HFFc6 (cell line): ENCODE measurements at places on chromosomes 16 and 17.

GRCh38 chr17:77206158-77206956 lies 65.6 kb downstream of the SEC14L1 start:
- no peak for DNase-seq

DNA sequence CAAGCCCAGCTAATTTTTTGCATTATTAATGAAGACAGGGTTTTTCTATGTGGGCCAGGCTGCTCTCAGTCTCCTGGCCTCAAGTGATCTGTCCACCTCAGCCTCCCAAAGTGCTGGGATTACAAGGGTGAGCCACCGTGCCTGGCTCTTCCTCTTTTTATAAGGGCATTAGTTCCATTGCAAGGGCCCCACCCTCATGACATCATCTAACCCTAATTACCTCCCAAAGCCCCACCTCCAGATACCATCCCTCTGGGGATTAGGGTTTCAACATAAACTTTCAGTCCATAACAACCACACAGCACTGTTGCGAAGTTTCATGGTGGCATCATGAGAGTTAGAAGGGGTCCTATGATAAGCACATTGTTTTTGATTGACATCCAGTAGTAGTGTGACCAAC lies 277.7 kb downstream of the GRIN2A start:
- no peak for DNase-seq

DNA sequence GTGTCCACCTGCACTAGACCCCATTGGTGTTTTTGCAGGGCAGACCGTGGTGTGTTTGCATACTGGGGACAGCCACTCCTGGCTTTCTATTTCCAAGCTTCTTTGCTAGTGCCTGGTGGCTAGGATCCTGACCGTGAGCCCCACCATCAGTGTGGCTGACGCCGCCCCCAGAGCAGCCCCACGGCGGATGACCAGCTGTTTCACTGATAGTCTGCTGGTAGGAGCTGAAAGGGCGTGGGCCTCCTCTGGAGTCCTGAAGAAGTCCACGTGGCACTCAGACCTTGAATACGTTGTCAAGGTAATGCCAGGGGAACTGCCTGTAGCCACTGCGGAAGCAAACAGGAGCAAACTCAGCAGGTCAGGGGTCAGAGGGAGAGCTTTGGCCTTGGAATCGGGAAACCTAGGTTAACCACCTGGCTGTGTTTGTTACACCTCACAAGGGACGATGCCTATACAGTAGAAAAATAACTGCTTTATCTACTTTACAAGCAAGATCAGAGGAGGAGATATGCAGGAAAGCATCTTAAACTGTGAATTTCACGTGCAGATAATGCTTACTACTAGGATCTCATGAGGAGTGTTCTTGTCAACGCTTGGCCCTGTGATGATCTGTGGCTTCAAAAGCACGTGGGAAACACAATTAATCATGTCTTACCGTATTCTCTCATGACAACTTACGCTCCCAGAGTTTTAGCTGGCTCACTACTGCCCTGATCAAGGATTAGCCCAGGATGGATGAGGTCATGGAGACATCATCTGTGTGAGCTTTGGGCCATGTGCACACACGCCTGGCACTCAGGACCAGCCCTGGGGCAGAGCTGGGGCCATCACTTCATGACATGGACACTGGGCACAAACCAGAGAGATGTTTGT lies 30.3 kb downstream of the ALDH3A2 start:
- DNase-seq: no peak

GRCh38 chr17:63695889-63696288 lies 4.0 kb downstream of the LIMD2 start:
- no peak for DNase-seq

GRCh38 chr16:81360135-81360534 lies 45.4 kb downstream of the GAN start:
- DNase-seq: no peak

DNA sequence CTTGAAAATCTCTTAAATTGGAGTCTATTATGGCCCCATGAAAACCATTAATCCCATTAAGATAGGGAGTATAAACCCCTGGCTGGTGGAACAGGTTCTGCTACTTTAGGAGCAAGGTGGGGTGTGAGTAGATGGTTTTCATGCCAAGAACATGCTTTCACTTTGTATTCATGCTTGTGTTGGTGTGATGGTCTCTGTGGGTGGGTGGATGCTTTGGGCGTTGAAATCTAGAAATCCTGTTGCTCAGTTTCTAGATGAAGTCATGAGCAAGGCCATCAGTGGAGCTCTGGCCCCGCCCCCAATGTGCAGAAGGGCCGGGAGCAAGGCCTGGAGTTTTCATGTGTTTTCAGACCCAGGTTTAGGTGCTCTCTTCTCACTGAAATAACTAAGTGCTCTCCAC lies 20.1 kb downstream of the PLD6 start:
- DNase-seq: no peak

- no peak for DNase-seq
These were observed 6.6 kb upstream of the JUP start for GRCh38 chr17:41792845-41793783.

DNA sequence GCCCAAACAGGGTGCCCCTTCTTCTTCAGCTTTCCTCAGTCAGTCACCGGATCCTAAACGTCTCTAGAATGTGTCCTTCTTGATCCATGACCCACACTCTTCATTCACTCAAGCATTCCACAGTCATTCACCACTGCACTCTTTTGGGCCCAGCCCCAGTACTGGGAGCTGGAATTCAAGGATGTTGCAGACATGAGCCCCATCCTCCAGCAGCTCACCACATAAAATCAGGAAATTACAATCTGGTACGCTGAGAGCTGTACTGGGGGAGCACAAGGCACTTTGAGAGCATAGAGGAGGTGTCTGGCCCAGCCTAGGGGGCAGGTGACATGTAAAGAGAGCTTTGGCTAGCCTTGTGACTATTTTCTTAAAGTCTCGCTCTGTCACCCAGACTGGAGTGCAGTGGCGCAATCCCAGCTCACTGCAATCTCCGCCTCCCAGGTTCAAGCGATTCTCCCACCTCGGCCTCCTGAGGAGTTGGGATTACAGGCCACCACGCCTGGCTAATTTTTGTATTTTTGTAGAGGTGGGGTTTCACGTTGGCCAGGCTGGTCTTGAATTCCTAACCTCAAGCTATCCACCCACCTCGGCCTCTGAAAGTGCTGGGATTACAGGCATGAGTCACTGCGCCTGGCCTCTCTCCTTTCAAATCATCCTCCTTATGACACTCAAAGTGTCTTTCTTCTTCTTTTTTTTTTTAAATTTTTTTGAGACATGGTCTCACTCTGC lies 18.7 kb downstream of the CES4A start:
- DNase-seq: no peak

GRCh38 chr17:80859002-80859941 lies 132.4 kb upstream of the CHMP6 start:
- DNase-seq: peak; percentile 94

DNA sequence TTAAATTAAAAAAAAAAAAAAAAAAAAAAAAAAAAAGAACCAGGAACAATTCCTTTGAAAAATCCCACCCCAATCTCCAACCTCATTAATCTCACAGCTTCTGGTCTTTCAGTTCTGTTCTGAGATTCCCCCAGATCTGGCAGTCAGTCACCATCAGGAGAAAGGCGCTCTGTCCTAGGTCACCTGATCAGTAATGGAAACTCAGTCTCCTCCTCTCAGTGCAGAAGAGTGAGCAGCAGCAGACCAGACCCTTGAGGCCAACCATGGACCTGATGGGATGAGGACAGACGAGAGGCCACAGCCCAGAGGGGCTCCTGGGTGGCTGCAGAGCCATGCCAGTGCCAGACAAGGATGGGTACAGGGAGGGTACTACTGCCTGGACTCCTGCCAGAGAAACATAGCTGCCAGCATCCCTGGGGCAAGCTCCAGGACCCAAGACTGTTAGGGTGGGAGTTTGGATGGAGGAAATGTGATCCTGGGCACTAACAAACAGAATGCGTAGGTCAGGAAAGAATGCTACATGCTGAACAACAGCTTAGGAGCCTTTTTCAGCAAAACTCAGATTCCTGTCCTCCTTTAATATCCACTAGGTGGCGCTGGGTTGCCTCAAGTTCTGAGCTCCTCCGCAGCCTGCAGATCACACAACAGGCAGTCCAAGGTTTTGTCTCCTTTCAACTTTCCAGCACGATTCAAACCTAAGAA lies 28.7 kb downstream of the MPG start:
- DNase-seq: peak; percentile 73

GRCh38 chr16:85094812-85095211 lies 17.5 kb downstream of the CIBAR2 start:
- no peak for DNase-seq

- DNase-seq: no peak
These were observed 156.8 kb downstream of the IRX3 start for GRCh38 chr16:54129810-54130209.

GRCh38 chr17:37527249-37527851 lies 37.7 kb downstream of the DUSP14 start:
- peak; percentile 64 for DNase-seq

GRCh38 chr17:16275024-16275423 lies 58.0 kb downstream of the PIGL start:
- DNase-seq: no peak

- DNase-seq: no peak
These were observed 32.8 kb downstream of the TANC2 start for GRCh38 chr17:62998665-62999393.

GRCh38 chr17:61862105-61862574 lies 1.2 kb downstream of the BRIP1 start:
- no peak for DNase-seq

DNA sequence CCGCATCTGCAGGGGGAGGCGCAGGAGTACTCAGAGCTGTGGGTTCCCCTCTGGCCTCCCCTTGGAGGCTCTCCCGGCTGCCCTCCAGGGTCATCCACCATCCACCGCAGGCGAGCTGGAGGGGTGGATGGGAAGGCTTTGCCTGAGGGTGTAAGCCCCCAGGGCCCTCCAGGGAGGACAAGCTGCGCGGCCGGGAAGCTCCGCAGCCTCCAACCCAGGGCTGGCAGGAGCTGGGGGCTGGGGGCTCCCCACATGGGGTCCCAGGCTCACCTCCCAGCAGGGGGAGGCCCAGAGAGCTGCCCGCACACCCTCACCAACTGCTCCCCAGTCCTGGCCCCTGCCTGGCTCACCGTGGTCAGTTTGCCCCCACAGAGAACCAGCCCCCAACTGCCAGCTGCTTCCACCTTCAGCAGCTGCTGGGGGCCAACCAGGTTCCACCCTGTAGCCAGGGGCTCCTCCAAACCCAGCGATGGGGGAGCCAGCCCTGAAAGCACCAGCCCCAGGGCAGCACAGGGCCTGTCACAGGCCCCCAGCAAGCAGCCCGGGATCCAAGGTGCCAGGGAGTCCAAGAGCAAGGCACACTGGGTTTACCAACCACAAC lies 19.8 kb upstream of the CHMP6 start:
- DNase-seq: no peak

DNA sequence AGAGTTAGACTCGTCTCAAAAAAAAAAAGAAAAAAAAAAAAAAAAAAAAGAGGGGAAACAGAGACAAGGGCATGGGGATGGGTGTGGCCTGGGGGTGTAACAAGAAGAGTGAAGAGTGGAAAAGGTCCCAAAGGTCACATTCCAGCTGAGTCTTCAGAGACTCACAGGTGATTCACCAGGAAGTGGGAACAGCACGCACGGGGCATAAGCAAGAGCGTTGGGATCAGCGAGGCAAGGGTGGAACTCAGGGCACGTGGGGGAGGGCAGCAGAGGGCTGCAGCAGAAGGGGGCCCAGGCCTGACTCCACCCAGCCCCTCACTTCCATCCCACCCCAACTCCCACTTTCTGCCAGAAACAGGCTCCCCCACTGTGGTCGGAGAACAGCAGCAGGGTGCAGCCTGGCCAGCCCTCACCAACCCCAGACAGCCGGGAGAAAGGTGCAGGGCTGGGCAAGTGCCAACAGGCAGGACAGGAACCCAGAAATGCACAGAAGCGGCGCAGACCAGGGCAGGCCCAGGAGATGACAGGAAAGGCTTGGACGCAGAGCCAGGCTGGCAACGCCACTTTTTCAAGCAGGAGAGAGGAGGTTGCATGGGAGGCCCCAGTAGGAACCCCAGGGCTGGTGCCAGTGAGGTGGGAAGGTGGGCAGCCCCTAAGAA lies 3.3 kb downstream of the MEAK7 start:
- peak; percentile 64 for DNase-seq

DNA sequence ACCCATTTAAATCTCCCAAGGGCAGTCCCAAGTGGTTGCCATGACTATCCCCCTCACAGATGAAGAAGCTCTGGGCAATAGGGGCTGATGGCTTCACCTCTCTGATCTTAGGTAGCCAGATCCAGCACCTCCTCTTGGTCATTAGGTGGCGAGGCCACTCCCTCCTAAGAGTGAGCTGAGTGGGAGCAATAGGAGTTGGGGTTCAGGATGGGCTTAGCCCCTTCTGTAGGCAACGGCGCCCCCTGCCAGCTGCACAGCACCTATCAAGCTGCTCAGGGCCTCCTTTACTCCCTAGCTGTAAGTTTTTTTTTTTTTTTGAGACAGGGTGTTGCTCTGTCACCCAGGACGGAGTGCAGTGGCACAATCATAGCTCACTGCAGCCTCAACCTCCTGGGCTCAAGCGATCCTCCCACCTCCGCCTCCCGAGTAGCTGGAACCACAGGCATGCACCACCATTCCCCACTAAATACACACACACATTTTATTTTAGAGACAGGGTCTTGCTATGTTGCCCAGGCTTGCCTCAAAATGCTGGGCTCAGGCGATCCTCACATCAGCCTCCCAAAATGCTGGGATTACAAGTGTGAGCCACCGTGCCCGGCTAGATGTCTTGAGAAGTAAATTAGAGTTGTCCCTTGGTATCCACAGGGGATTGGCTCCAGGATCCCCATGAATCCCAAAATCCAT lies 3.5 kb upstream of the RRAD start:
- DNase-seq: peak; percentile 37

- DNase-seq: no peak
These were observed 41.4 kb downstream of the CMIP start for GRCh38 chr16:81485824-81486539.

GRCh38 chr16:3202903-3203539 lies 15.0 kb downstream of the OR1F1 start:
- DNase-seq: no peak

GRCh38 chr16:17238285-17239028 lies 232.3 kb downstream of the XYLT1 start:
- DNase-seq: no peak

DNA sequence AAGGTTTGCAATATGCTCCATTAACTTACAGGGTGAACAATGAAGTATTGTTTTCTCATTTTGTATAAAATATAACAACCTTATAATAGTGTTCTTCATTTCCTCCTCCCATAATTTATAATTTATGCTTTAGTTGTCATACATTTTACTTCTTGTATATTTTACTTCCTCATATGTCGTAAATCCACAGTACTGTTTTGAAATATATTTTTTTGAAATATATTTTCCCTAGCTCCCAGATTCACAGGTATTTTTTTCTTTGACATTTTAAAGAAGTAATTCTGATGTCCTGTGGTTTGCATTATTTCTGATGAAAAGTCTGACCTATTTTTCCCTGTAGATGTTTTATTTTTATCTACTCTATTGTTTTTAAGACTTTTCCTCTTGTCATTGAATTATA lies 52.7 kb downstream of the VMP1 start:
- DNase-seq: no peak
